ENCODE measurements at places on chromosomes 4 and X.

DNA sequence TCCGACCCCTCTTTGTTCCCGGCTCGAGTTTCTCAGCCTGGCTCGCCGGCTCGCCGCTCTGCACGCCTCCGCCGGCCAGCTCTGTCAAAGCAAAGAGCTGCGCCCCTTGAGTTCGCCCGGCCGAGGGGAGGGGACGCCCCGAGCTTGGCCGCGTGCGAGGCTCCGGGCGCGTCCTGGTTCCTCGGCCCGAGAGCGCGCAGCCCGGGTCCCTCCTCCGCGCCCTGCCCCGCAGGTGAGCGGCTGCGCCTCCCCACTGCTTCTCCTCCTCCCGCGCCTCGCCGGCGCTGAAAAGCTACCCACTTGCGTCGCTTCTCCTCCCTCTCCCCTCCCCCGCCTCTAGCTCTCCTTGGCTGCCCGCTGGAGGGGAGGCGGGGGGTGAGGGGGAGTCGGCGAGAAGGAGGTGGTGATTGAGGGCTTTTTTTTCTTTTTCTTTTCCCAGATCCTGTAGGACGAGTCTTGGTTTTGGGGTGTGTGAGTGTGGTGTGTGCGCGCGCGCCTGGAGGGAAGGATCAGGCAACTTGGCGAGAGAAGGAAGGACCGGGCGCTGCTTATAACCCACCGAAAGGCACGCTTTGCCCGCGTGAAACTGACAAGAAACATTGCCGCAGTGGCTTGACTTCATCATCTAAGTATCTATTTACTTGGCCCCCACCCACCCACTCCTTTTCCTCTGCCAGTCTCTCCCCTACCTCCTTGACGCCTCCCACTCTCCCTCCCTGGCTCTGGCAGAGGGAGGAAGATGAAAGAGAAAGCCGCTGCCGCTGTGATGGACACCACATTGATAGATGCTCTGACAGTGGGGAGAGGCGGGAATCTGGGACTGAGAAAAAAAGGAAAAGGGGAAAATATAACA is at the start of gene LEF1:
Gene LEF1 (minus strand): TSS at position 262 of the 853 bp plus-strand sequence. CDS start 1,165 bp downstream, outside the sequence.
- DNase-seq = peak; percentile 72

- DNase-seq = peak; percentile 36
Measured at GRCh38 chrX:19593690-19594089, 78.4 kb upstream of the MAP3K15 start.

- no peak for DNase-seq
Measured at GRCh38 chr4:74615411-74615810, 170.5 kb downstream of the AREG start.

- no peak for DNase-seq
Measured at GRCh38 chrX:139179592-139179991, 350.9 kb upstream of the F9 start.

DNA sequence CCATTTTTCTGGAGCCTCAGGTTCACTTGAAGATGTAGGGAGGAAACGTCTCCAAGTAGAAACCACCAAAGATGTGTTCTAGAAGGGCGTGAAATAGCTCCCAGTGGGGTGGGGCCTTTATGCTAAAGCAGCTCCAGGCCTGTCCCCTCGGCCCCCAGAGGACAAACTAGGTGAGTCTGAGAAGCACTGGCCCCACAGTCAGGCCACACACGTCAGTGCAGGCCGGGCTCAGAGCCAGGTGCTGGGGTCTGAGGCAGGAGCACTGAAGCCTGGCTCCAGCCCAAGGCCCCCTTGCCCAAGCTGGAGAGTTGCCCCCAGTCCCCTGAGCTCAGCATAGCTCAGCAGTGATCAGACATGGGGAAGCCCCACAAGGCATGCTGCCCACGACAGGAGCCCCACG is 95.4 kb upstream of the PSAPL1 start:
- no peak for DNase-seq

- DNase-seq = no peak
Measured at GRCh38 chr4:37821953-37822605, 4.4 kb upstream of the PGM2 start.

DNA sequence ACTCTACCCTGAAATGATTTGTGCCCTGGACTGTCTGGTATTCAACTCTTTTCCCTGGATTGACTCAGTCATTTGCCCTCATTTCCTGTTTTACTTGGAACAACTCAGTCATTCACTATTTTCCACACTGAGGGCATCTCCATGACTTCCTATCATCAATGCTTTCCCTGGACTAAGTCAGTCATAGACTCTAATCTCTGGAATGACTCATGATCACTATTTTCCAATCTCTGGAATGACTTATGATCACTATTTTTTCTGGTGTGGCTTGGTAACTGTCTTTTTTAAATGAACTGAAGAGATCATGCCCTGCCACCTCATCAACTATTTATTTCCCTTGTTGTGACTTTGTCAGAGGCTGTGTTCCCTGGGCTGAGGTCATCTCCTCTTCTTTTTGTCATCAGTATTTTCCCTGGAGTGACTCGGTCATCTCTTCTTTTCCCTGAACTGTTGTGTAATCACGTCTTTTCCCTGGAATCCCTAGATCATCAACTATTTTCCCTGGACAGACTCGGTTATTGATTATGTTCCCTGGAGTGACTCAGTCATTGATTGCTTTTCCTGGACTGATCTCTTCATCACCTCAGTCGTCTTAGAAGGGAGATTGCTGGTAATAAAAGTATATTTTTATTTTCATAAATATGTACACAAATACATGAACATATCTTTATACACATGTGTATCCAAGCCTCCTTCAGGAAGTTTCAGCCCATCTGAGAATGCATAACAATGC is 327.1 kb upstream of the VCX start:
- DNase-seq = no peak

GRCh38 chr4:15458616-15459015 is 11.1 kb upstream of the CC2D2A start:
- no peak for DNase-seq

DNA sequence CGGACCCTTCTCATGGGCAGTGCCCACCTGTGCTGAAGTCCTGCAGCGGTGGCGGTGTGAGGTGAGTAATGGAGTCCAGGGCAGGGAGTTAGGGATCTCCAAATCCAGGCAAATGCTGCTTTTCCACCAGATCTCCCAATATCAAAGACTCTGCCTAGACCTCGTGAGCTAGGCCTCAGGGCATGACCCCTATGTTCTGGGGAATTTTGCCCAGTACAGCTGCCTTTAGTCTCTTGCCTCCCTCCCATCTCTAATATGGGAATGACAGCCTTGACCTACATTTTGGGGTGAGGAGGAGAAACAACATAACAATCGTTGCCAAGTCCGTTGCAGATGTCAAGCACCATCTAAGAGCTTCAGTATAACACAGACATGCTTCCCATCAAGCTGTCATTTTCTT is 7.3 kb downstream of the PAK3 start:
- no peak for DNase-seq

- DNase-seq = no peak
Measured at GRCh38 chr4:54228056-54228527, 1.0 kb upstream of the PDGFRA start.

GRCh38 chr4:12875640-12876243 is 608.4 kb downstream of the RAB28 start:
- no peak for DNase-seq

GRCh38 chr4:171857302-171858012 is 44.3 kb downstream of the GALNTL6 start:
- DNase-seq = no peak

- DNase-seq = no peak
Measured at GRCh38 chr4:13208558-13209193, 275.5 kb downstream of the RAB28 start.

- DNase-seq = no peak
Measured at GRCh38 chrX:23819385-23820234, 36.6 kb downstream of the SAT1 start.

DNA sequence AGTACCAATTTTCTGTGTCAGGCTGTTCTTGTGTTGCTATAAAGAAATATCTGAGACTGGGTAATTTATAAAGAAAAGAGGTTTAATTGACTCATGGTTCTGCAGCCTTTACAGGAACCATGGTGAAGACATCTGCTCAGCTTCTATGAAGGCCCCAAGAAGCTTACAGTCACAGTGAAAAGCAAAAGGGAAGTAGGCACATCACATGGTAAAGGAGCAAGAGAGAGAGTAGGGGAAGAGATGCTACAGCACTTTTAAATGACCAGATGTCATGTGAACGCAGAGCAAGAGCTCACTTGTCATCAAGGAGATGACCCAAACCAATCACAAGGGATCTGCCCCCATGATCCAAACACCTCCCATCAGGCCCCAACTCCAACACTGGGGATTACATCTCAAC is 174.3 kb downstream of the ATP10D start:
- DNase-seq = no peak

DNA sequence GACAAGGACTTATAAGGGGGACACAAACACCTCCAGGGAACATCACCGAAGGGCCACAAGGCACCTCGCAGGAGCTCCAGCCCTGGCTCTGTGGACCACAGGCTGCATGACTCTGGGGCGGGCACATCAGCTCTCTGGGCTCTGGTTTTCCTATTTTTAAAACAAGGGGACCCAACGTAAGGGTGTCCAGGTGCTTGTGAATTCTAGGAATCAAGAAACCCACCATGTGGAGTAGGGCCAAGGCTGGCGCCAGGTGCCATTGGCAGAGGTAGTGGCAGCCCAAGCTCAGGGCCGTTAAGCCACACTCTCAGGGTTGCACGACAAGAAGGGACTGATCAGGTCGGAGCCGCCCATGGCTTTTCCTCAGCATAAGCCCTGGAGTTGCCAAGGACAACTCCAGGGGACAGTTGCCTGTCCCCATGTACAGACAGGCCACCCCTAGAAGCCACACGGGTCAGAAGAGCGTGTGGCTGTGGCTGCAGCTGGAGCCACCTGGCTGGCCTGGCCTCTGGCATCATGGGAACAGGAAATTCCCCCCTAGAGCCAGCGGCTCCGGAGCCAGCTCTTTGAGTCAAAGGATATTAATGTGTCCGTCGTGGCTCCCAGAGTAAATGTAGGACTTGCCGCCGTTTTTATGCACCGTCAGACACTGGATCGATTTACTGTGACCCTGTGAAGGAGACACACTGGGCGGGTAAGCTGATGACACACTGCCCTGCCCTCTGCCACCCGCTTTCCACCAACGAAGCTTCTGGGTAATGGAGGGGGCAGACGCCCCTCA is 32.5 kb downstream of the WDR1 start:
- no peak for DNase-seq

DNA sequence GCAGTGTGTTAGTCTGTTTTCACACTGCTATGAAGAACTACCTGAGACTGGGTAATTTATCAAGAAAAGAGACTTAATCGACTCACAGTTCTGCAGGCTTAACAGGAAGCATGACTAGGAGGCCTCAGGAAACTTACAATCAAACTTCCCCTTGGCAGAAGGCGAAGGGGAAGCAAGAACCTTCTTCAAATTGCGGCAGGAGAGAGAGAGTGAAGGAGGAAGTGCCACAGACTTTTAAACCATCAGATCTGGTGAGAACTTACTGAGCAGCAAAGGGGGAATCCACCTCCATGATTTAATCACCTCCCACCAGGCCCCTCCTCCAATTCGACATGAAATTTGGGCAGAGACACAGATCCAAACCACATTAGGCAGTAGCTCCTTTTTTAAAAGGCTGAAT is 59.2 kb upstream of the LEF1 start:
- DNase-seq = no peak
